ENCODE measurements at places on chromosomes 2 and 18. TPM values are rescaled to one million over a fixed set of nuclear protein-coding genes. Genes with fewer than 3 reads are reported as not detected.
A peak's percentile ranks its signal among the peaks of the same experiment; 100 is the strongest.

The SCN7A gene
- 8.7 TPM for total RNA-seq

The GNAL gene
- total RNA-seq, result 12.1 TPM

The C2orf81 gene
- total RNA-seq, result 15.7 TPM

The SERPINB10 gene
- not detected for total RNA-seq

The GPR45 gene
- not detected for total RNA-seq

The TSGA10 gene
- total RNA-seq, result 42.4 TPM

The GPR155 gene
- total RNA-seq, result 3.6 TPM

The PLA2R1 gene
- 5.0 TPM for total RNA-seq

The TGFA gene
- 1.3 TPM for total RNA-seq

The ALLC gene
- 18.5 TPM for total RNA-seq

The PLEKHA3 gene
- 17.8 TPM for total RNA-seq

DNA sequence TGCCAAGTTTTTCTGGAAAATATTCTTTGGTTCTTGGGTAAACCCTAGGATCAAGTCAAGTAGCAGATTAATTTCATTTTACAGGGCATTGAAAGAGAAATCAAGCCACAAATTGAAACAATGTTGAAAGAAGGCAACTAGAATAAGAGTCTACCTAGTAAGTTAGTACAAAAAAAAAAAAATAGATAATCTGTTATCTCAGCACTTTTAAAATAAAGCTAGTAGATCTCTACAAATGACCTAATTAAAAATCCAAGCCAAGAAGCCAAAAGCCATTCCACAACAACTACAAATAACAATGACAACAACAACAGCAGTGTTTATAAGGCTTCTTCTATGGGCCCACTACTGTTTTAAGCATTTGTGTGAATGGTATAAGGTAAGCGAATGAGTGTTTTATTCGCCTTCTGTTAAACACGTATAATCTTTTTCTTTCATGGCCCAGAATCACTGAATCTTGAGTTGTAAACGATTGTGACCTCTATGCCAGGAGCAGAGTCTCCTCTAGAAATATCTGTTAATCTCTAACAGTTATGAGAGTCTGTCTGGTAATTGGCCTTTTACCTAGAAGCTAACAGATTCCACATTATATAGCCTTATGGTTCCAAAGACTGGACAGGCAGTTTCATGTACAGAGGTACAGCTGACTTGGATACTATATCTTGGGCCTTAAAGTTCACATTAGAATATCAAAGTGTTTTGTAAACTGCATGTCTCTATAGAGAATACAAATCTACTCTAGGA, 28.6 kb upstream of the CUL3 start:
- no peak for DNase-seq

GRCh38 chr18:69387186-69387585, 13.5 kb upstream of the DOK6 start:
- no peak for DNase-seq

DNA sequence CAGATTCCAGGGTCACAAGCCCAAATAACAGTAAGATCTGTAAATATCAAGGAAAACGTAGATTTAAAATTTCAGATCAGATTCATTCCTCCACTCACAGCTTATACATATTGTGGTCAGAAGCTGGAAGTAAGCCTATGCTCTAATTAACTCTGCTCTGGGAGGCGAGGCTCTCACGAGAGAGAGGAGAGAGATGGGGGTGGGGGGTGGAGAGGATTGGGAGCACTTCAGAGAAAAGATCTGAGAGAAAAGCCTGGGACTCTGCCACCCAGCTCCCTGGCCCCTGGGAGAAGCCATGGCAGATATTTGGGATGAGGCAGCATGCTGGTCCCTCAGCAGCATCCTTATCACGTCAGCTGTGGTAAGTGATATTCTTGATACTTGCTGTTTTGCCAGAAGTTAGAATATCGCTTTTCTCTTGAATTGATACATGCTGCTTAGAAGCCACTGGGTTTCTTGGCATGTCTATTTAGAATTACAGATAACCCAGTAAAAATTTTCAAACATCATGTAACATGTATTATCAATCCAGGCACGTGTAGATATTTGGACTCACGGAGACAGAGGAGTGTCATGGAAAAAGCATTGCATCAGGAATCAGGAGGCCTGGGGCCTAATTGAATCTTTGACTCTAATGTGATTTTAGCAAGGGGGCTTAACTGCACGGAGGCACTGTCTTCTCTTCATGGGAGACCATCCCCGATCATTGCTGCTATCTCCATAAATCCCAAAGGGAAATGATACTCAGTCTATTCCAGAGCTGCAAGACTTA, 265.4 kb downstream of the HRH4 start:
- no peak for DNase-seq

GRCh38 chr2:158756331-158756730, 38.8 kb upstream of the DAPL1 start:
- no peak for DNase-seq

GRCh38 chr2:10755621-10756020, 34.2 kb downstream of the ATP6V1C2 start:
- no peak for DNase-seq

GRCh38 chr2:238853721-238854120, 5.8 kb downstream of the TWIST2 start:
- DNase-seq, result no peak

DNA sequence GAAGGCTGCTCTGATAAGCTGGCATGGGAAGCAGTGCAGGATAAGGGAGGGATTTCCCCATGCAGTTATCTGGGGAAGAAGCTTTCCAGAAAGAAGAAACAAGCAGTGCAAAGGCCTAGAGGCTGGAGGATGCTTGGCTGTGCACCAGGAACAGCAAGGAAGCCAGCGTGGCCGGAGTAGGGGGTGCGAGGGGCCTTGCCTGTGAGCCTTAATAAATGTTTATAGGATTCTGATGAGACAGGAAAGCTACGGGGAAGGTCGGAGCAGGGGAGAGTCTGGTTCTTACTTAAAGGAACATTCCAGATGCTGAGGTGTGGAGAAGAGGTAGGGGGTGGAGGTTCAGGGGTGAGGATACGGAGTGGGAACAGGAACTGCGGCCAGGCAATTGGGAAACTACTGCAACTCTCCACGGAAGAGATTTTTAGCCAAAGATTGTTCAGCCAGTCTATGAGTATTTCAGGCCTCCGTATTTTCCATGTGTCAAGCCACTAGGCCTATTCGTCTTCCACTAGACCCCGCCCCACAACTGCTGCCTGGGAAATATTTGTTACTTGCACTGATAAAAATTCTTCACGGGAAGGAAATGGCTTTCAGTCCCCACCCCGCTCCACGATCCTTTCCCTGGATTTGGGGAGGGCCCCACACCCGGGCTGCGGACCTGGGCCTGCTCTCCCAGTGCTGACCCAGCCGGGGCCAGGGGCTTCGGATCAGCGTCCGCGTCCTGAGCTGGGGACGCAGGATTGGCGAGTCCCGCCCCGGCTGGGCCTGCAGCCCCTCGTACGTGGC, 516 bp downstream of the EIF2AK2 start:
- DNase-seq, result peak; percentile 53

DNA sequence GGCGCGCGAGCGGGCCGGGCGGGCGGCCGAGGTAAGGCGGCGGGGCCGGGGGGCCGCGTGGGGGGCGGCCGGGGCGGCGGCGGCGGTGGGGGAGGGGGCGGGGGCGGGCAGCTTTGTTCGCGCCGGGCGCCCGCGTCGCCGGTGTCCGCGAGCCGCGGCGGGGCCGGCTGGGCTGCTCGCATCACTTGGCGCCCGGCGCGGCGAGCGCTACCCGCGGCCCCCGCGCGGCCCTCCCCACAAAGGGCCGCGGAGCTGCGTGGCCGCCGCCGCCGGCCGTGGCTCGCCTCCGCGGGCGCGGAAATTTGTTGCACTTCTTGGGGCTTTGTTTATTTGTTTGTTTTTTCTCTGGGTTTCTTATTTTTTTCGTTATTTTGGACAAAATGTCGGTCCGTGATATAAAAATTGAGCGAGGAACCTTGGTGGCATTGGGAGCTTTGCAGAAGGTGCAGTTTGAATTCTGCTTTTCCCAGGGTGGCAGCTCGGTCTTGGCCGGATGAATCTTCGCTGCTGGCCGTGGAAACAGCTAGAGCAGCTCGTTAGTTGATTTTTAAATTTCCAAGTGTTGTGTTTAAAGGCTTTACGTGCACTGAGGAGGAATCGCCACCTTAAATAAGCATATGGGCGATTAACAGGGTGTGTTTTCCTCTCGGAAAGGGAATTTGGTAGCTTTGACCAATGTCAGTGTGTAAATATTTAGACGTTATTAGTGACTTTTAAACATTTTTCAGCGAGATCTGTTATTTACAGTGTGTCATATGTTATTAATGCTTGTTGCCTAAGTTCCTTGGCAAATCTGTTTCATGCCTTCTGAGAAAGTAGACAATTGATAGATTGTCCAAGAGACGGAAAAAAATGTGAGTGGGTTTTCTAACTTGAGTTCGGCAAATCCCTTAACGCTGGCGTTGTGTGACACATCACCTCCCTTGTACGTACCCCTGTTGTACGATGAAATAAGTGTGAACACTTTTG, 822 bp downstream of the UBE2E3 start:
- DNase-seq, result peak; percentile 38

- DNase-seq, result no peak
Measured at GRCh38 chr2:8587251-8587791, 94.5 kb upstream of the ID2 start.

- DNase-seq, result no peak
Measured at GRCh38 chr18:78245451-78245850, 734.2 kb upstream of the SALL3 start.

DNA sequence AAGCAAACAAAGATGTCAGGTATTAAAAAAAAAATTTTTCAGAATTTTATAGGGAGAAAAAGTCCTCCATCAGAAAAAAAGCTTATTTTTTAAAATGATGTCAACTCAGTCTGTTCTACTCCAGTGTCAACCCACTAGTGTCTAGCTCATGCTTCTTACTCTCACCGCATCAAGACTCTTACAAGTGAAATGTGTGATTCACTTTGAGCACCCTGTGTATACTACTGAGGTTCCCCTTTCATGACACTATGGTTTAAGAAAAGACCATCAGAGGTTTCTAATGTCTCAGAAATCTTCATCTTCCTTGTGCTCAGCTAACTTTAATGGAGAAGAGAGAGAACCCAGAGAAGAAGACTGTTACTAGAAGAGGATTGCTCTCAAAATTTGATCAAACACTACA, 43.4 kb downstream of the FEZ2 start:
- DNase-seq, result no peak

DNA sequence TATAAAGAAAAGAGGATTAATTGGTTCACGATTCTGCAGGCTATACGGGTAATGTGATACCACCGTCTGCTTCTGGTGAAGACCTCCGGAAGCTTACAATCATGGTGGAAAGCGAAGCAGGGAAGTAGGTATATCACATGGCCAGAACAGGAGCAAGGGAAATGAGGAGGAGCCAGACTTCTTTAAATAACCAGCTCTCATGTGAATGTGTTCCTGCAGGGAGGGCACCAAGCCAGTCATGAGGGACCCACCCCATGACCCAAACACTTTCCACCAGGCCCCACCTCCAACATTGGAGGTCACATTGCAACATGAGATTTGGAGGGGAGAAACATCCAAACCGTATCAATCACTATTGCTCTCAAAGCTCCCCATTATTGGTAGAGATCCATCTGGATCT, 61.8 kb downstream of the EFEMP1 start:
- DNase-seq, result no peak

DNA sequence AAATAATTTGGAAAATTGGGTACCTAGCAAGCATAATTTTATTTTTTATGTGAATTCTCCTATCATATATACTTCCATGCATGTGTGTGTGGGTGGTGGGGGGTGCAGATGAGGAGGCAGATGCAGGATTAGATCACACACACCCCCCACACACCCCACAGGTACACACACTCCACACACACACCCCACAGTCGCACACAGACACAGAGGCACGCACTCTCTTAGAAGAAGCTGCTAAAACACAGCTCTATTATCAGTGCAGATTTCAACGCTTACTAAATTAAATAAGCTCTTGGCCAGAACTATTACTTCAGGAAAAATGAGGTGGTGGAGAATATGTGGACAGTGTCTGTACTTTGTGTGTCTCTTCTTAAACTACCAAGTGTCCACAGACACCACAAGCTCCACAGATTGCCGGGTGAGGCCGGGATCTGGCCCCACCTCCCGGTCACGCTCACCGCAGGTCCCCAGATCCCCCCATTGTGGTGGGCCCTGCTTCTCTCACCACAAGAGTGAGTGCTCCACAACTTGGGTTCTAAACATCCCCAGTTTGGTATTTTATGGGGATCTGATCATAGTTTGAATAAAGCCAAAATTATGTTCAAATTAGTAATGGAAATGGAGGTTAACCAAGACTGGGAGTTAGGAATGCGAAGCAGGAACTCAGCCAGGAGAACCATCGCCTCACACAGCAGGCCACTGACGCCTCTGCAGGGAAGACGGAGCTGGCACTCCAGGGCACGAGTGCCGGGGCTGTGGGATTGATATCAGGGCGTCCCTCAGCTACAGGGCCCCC, 102.1 kb downstream of the PXDN start:
- DNase-seq, result no peak

DNA sequence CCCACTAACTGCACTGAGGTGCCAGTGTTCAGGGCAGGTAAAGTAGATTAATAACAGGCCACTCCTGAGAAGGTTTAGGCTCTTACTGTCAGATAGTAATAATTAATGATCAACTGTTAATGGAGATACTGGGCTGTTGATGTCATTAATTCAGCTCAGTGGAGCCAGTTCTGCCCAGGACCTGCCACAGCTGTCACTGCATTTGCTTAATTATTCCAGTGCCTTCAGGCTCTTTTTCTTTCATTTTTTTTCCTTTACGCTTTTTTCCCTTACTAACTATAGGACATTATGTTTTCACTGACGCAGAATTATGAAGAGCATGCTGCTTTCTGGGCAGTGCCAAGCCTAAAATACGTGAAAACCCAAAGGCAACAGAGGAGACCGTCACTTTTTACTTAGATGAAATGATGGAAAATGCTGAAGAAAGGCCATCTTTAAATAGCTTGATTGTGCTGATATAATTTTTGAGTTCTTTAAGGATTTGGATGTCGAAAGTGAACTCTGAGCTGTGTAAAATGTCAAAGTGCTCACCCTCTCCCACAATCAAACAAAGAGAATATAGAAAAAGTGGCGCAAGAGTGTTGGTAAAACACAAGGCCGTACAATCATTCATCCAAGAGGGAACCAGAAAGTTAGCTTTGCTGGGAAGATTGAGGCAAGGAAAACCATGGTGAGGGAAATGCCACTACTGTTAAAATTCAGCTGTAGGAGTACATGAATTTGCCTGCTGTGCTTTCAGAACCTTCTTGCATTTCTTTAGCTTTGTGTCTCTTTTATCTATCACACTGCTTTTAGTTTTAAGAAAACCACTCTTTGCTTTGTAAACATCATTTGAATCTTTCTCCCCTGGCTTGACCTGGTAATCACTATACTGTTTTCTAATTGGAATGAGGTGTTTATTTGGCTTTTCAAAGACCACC, 192.0 kb upstream of the ZEB2 start:
- DNase-seq, result no peak

GRCh38 chr2:16321872-16322271, 343.8 kb downstream of the CYRIA start:
- DNase-seq, result no peak

- DNase-seq, result no peak
Measured at GRCh38 chr18:11104307-11104706, 45.1 kb downstream of the PIEZO2 start.

DNA sequence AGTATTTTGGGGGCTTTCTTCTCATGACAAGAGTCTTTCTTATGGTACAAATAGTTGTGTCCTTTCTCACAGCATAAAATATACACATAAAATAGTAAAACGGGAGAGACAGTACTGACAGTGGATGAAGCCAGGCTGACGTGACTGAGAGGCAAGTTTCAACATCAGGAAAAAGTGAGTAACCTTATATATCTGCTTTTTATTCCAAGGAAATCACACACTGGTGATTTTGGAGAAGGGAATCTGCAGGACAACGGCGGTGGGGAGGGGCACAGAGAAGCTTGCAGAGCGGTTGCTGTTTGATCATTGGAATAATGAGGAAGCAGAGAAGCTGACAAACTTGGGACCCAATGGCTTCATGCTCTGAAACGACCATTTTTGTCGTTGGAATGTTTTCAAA, 130.6 kb upstream of the ZNF236 start:
- no peak for DNase-seq
